ENCODE measurements at places on chromosomes 12 and 14.

GRCh38 chr14:60650373-60650961, 1.2 kb upstream of the SIX1 start:
- no peak for DNase-seq

- no peak for DNase-seq
These were observed 568 bp downstream of the CCDC184 start for GRCh38 chr12:48183876-48184548.

DNA sequence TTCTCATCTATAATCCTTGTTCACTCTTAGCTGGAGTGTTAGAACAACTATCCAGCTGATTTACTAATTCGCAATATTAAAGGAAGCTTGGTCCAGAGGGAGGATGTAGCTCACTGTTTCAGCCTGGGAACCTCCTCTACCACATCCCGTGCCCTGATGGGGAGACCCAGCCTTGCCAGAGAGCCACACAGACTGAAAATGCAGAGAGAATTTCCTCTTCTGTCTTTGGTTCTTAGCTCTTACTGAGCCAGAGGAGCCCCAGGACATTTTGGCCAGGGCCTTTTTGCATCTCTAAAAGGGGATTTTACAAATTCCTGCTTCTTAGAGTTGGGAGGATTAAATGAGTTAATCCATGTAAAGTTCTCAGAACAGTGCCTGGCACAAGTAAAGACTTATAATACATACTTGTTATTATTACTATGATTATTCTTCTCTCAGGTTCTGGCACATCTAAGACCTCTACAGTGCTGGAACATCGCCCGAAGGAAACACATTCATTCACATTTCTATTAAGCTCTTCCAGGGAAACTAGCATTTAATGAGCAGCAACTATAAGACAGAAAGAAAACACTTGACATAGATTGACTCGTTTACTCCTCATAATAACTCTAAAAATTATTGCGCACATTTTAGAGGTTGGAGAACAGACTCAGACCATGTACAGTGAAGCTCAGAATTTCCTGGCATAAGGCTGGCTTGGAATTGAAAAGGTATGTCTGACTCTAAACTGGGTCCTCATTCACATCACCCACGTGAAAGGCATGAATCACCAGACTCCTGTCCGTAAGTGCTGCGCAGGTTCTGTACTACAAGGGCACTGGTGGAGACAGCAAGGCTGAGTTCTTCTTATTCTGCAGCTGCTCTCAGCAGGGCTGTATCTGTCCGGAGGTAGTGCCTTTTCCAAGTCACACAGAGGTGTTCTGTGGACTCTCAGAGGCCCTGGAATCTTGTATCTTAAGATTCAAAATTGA, 27.8 kb upstream of the AEBP2 start:
- DNase-seq, result no peak

- no peak for DNase-seq
These were observed 222.5 kb downstream of the SLC2A13 start for GRCh38 chr12:39883411-39883810.

GRCh38 chr12:93102744-93103143, 173.6 kb upstream of the EEA1 start:
- no peak for DNase-seq

DNA sequence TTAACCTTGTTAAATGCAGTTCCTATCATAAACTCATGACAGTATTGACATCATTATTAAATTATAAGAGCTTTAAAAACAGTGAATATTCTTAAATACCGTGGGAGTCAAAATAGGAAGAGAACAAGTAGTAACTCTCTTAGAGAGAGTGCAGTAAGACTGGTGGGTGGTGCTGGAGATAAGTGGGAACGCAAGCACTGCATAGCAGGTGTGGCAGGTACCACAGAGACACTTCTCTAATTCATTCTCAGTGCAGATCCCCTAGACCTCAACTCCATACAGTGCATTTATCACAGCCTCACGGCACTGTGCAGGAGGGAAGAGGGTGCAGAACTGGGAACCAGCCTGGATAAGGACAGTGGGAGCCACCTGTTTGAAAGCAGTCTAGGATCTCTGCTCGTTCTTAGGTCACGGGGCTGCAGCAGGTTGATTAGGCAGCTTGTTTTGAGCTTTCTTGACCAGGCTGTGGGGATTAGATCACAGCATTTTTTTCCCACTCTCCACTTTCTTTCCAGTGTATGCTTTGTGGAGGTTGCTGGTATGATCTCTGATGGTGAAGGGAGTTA, 165.6 kb downstream of the PRKCH start:
- DNase-seq, result no peak

DNA sequence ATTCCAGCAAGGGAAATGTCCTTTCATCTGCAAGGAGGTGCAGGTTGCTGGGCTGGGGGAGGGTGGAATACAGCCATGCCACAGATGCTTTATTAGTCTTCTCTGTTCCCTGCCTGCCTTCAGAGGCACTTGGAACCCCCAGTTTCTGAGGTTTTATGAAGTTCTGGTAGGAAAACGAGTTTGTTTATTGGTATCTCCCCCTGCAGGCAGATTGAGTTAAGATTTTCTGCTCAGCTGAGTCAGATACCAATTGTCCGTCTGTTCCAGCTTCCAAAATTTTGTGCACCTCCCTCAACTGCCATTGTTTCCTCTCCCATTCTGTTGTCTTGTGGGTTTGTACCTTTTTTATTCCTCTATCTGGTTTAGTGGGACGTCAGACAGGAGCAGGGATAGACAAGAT, 155.6 kb downstream of the ETV6 start:
- DNase-seq, result no peak

DNA sequence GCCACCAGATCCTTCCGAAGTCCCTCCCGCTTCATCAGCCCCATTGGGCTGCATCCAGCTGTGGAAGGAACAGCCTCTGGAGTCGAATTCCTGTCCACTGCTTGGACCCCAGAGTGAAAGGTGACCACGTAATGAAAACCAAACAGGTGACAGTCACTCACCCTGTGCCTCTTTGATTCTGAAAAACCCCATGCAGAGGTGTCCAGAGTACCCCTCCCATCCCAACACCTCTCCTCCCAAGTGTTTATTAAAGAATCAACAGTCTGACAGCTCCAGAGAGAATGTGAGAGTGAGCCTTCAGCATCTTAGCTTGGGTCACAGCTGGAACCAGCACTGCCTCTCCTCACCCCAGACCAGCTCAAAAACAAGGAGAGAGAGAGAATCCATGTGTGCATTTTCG, 178.6 kb upstream of the NOS1 start:
- no peak for DNase-seq

- DNase-seq, result no peak
These were observed 12.6 kb downstream of the DDX55 start for GRCh38 chr12:123614531-123614930.

DNA sequence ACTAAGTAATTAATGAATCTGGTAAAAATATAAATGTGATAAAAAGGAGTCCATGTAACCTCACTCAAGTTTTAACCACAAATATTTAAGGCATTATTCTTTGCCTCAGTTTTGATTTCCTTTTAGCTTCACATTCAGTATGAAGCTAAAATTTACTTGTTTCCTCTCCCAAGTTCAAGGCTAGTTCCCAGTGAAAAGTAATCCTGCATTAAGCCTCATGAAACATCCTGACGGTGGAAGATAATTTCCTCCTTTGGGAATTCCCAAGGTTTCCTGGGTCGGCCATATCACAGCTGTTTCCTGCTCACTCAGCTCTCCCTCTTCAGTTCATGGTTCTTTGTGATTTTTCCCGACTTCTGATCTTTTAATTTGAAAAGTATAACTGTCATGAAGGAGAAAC, 1256.8 kb upstream of the FLRT2 start:
- no peak for DNase-seq

GRCh38 chr12:9107542-9107873, 8.2 kb downstream of the A2M start:
- no peak for DNase-seq

GRCh38 chr12:112342587-112342986, 39.6 kb downstream of the HECTD4 start:
- DNase-seq, result no peak

DNA sequence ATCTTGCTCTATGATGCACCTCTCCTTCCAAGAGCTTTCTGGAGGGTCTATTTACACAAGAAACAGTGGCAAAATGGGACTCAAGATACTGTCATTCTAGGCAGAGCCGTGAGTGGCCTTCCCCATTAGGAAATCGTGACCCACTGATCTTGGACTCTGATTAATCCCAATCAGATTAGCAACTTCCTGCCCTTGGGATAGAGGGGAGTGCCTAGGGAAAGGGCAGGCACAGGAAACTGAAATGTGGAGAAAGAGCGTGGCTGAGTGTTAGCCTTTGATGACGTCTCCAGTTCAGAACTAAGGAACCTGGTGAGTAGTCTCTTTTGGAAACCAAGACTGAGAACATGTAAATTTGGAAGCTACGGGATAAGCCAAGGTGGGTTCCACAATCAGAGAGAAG, 76.1 kb downstream of the NUAK1 start:
- DNase-seq, result no peak

- no peak for DNase-seq
These were observed 8.5 kb downstream of the VASH1 start for GRCh38 chr14:76769636-76770292.

DNA sequence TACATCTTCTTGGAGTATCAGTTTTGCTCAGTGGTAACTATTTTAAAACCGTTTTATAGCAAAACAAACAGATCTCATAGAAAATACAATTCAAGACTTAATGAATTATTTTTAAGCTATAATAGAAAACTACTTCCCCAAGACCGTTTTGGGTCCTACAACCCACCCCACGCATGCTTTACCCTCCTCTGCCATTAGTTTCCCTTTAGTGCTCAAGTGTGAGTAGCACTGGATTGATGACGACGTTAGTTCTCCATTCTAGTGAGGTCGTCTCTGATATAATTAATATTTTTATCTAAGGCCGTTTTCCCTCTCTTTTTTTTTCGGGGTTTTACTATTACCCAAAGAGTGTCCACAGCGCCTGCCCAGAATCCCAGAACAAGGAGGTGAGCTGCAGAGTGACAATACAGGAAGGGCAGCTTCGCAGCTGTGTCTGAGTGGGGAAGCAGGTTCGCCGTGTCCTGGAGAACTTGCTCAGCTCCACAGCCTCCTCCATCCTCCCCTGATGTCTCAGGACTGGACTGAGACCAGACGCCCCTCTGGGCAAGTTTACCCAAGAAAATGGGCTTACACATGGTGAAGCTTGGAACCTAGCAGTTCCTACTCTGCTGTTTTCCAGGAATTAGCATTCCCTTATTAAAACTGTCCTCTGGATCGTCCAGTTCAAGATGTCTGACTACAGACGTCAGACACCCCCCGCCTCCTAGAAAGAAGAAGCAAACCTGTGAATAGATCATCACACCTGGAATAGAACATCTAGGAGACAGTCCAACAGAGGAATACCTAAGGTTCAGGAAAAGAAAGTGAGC, 31.9 kb upstream of the MON2 start:
- no peak for DNase-seq

DNA sequence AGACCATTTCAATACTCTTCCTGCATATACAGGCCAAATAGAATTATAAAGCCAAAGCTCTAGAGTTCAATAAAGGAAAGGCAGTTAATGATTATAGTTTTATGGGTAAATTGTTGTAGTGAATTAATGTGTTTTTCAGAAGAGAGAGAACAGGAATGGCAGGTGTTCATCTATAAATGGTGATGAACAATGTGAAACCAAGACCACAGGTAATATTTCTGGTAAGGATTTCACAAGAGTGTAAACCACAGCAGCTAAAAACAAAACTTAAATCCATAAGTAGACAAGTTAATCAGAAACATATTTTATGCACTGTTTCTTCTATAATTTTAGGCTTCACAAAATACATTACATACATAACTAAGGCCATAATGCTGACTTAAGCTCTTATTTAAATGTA, 204.4 kb downstream of the SYT1 start:
- no peak for DNase-seq

- DNase-seq, result no peak
These were observed 55.2 kb downstream of the TMCC3 start for GRCh38 chr12:94595152-94595551.

DNA sequence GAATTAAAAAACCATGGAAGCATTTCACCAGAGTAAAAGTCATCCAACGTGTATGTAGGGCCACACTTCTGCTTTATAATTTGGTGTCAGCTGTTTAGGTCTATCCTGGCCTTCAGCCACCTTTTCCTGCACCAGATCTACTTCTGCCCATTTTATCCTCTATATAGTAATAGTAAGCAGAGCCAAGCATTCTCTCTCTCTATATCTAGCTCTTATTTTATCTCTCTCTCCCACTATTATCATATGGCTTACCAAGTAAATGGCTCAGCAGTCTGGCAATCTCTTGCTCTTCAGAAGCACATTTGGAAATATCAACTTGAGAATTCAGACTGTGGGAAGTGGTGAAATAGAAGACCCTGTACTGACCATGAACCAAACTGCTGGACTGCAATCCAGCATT, 84.1 kb upstream of the FKBP4 start:
- no peak for DNase-seq

DNA sequence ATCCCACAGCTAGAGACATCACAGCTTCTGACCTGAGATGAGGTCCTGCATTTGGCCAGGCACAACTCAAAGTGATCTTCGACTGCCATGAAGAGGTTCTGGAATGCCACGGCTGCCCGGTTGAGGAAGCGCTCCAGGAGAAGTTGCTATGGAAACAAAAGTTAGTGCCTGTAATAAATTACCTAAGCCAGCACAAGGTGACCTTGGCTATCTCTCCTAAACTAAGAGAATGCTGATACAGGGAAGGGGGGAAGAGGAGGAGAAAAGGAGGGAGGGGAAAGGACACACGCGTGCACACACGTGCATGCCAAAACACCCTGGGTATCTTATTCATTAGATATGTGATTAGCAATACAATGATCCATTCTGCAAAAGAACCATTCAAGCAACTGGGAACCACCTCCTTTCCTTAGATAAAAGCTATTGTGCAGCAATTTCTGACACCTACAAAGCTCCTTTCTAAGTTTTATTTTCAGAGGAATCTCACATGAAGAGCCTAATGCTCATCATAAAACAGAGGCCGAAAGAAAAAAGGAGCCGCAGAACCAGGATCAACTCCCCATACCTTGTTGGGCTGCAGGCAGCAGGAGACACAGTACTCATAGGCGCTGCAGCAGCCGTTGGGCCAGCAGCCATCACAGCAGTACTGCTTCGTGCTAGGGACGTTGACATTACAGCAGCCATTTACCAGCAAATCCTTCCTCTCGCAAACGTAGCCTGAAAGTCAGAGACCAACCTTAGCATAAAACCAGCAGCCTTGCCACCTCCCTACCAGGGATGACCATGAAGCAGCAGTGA, 17.9 kb downstream of the SPRING1 start:
- no peak for DNase-seq

GRCh38 chr12:26120561-26121274, 4.1 kb downstream of the BHLHE41 start:
- no peak for DNase-seq

GRCh38 chr14:23160924-23161522, 22.4 kb downstream of the SLC7A8 start:
- no peak for DNase-seq

- DNase-seq, result no peak
These were observed 12.3 kb downstream of the CCDC91 start for GRCh38 chr12:28202374-28203130.

GRCh38 chr12:114986849-114987248, 302.9 kb upstream of the TBX3 start:
- DNase-seq, result no peak

Data from stimulated activated CD8-positive, alpha-beta memory T cell treated with anti-CD3 and anti-CD28 coated beads, Interleukin-12 subunit alpha, Interleukin-12 subunit beta, amount 100 ng/mL, for 1 hour (primary cell).